ENCODE measurements at places on chromosomes 5 and 9.

GRCh38 chr5:112918679-112919078 lies 3.3 kb downstream of the REEP5 start:
- no peak for DNase-seq

DNA sequence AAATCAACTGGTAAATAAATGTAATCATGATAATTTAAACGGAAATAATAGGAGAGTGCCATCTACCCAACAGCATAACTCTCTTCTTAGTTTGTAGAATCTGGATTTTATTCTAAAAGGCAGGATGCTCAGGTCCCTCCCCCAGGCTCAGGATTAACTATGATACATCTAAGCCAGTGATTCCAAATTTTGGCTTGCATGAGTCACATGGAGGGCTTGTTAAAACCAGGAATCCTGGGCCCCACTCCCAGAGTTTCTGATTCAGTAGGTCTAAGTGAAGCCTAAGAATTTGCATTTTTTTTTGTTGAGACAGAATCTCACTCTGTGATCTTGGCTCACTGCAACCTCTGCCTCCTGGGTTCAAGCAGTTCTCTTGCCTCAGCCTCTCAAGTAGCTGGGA lies 62.3 kb upstream of the ZFR start:
- DNase-seq = no peak

DNA sequence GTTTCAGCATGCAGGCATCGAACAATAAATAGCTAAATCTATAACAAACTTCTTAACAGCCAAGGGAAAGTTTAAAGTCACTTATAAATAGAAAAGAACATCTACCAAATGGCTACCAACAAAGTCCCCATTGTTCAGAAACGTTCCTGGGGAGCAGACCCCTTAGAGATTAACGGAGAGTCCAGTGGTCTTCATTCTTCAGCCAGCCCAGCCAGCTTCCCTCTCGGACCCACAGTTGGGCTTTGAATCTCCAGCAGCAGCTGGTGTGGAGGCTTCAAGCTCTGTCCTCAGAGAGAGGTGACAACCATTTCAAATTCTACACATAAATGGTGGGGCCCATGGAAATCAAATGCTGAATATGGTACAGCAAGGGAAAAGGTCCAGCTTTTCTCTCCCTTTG lies 11.2 kb downstream of the ENC1 start:
- DNase-seq = no peak

- no peak for DNase-seq
Measured at GRCh38 chr9:81108391-81108790, 581.0 kb downstream of the TLE1 start.

DNA sequence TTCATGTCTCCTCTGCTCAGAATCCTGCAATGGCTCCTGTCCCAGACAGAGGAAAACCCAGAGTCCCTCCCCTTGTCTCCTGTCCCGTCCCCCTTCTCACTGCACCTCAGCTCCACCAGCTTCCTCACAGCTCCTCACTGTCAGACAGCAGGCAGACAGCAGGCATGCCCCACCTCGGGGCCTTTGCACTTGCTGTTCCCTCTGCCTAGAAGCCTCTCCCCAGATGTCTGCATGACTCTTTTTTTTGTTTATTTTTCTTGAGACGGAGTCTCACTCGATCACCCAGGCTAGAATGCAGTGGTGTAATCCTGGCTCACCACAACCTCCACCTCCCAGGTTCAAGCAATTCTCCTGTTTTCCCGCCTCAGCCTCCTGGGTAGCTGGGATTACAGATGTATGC lies 8.8 kb upstream of the SLC6A7 start:
- DNase-seq = no peak

DNA sequence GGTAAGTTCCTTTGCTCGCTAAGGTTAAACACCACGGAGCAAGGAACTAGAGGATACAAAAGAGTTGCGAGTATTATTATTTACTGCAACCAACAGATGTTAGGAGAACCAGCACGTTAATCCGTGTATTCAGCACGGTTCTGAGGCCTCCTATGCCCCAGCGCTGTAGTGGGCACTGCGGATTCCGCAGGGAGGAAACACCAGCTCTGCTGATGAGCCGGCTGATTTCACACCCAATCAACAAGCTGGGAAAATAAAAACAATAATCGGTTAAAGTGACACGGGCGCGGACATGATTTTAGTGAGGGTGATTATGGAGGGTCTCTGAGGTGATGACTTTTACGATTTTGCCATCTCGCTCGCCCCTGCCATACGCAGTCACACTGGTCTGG lies 702 bp upstream of the PRELID2 start:
- DNase-seq = peak; percentile 18

DNA sequence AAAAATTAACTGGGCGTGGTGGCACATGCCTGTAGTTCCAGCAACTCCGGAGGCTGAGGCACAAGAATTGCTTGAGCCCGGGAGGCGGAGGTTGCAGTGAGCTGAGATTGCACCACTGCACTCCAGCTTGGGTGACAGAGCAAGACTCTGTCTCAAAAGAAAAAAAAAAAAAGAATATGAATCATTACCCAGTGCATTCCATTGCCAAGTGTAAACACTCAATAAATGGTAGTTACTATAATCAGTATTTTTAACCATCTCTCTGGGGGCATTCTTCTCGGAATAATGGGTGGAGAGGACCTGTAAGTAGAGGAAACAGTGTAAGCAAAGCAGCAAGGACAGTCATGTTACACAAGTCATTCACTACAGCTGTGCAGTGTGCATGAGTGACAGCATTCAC lies 13.8 kb upstream of the RANBP17 start:
- peak; percentile 80 for DNase-seq

DNA sequence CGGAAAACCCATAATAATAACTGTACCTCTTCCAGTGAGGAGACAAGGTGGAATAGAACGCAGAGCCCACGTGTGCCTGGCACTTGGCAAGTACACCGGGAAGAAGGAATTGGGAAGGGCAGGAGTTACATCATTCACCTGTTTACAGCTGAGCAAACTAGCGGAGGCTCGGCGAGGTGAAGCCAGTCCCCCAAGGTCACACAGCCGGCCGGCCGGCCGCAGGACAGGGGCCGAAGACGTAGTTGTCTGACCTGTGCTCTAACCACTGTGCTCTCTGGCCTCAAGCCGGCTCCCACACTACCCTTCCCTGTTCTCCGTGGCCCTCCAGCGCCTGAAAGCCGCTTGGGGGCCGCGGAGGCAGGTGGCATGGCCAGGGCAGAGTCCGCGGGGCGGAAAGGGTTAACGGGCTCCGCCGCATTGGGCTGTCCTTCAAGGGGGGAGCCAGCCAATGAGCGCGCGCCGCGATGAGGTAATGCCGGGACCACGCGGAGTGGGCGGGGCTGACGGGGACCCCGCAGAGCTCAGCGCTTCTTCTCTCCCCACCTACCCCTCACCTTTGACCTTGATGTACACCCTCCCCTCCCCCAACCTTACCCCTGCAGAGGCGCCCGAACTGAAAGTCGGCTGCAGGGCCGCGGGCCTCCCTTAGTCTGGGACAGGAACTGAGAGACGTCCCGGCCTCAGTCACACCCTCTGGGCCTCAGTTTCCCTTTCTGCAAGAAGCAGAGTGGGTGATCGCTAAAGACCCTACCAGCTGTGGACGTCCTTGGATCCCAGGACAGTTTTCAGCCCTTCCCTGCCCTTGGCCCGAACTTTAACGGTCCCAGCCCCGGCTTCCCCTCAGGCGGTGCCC lies 125.1 kb downstream of the C9orf50 start:
- peak; percentile 92 for DNase-seq

DNA sequence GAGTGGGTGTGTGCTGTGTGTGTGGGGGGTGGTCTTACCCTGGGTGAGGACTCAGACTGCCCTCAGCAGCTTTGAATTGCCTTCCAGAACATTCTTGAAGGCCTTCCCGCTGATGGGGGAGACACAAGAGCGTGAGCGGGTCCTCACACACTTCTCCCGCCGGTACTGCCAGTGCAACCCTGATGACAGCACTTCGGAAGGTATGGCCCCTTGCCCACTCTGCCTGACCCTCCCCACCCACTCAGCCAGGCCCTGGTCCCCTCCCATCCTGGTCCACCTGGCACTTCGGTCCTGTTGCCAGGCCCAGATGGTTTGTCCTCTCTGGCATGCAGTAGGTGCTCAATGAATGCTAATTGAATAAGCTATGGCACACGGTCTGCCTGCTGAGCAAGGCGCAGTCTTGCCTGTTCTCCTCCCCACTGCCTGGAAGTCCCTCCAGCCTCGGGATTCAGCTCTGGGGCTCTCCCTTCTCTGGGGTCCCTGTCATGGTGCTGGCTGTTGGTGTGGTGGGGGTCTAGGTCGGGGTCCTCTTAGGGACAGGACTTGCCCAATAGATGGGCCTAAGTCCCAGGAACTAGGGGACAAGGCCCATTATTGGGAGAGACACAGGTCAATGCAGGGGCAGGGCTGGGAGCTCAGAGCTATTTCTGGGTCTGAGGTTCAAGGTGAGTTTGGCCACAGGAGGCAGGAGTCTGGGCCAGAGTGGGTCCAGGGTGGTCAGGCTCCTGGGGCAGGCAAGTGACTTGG lies 26.4 kb downstream of the PSD2 start:
- DNase-seq = no peak

GRCh38 chr5:167816864-167817263 lies 474.6 kb upstream of the WWC1 start:
- no peak for DNase-seq

DNA sequence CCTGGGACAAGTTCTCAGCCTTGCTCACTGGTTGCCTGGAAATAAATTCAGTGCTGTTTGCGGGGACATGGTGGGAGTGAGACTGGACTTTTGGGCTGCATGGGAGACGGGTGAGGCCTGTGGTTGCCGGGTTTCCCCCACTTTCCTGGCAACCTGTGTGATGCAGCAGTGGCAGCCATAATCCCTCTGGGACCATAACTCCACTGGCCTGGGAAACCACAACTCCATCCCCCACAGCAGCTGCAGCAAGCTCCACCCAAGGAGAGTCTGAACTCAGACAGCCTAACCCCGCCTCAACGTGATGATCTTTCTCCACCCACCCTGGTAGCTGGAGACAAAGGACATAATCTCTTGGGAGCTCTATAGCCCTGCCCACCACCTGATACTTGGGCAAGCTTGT lies 349.9 kb downstream of the PIK3R1 start:
- no peak for DNase-seq

DNA sequence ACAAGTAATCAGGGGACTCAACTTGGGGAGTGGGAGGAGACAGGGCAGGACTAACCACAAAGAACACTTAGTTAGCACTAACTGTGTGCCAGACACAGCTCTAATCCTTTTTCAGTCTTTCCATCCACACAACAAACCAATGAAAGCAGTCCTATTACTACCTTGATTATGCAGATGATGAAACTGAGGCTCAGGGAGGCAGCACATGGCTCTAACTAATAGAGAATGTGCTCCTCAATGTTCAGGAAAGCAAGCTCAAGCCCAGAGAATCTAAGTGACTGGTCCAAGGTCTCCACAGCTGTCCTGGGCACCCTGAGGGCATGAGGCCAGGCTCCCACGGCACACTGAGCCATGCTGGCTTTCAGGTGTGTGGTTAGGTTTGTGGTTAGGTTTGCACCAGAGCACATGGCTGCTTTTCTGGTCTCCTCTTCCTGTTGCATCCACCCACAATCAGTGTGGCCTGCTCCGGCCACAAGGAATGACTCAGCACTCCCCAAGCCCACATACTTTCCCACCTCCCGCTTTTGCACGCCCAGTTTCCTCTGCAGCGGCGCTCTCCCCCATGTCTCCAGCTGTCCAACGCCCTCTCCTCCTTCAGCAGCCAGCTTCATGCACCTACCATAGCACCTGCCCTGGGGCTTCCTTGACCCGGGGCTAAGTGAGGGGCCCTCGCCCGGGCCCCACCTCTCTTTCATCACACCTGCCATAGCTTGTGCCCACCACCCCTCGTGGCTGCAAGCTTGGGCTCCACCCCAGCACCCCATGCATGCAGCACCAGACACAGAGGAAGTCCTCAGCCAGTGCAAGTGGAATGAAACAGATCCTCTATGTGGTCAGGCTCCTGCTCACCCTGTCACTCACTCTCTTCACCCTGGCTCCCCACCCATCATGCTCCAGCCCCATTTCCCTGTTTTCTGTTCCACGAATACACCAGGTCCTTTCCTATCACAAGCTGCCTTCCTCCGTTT lies 133.1 kb downstream of the GABBR2 start:
- DNase-seq = peak; percentile 12

DNA sequence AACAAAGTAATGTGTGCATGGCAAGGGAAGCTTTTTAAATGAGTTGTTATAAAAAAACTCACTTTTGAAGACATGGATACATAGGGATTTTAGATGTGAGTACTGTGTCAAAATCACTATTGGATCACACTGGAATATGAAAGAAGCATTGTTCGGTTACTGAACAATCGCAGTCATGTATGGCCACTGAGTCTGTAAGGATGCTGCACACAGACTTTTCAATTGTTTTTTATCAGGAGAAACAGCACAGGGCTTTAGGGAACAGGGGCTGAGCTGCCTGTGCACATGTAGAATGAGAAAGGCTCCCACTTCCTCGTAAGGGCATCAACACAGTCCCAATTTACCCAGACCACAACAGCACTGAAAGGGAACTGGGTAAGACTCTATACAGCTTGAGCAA lies 1333.9 kb upstream of the DMAC1 start:
- no peak for DNase-seq

DNA sequence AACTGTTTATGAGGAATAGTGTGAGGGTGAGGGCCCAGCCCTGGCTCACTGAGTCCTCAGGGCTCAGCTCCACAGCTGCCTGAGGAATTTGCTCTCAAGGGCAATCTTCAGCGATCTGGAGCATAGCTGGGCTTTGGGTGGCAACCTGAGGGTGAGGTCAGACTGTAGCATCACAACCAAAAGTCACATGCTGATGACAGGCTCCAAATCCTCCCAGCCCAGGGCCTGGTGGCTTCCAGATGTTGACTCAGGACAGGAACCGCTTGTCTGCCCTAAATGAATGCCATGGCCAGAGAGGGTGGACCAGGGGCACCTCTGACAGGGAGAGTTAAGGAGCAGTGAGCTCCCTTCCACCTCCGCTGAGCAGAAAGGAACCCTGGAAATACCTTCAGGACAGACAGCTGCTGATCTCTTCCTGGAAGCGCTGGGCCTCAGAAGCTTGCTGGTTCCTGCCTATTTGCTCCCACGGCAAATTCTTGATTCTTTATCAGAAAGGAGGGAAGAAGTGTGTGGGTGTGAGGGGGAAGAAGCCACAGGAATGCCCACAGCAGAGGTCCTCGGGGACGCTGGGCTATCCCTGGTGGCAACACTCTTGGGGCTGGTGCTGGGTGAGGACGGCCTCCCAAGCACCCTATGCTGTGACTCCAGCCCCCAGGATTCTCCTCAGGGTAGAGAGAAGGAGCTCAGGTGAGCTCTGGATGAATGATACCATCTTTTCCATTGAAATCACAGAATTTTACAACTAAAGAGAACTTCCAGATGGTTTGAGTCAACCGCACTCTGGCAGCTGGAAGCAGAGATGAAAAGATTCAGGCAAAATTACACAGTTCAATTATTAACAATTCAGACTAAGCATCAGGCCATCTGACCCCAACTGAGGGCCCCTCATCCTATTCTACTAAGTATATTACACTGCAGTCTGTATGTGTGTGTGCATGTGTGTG lies 13.8 kb upstream of the CTSL start:
- DNase-seq = no peak

DNA sequence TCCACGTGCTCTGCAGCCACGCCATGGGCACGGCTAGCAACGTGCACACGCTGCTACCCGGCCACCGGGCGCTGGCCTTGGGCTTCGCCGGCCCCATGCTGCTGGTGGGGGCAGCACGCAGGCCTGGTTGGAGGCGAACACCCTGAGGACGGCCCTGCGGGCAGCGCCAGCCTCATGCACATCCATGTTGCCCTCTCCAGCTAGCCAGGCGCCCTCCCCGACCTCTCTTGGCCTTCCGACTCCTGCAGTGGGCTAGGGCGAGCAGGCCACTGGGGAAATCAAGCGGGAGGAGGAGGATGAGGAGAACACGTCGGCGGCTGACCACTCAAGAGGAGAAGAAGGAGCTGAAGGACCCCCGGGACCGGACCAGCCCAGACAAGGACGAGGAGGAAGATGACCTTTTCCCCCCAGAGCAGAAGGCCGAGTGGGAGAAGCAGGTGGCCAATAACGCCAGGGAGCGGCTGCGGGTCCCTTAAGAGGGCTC lies 73.3 kb downstream of the INSL6 start:
- DNase-seq = no peak

Measured in Calu3 (cell line).